Suprapubic skin (tissue), 4 donors: ENCODE measurements at places on chromosomes 16 and 17. TPM values are rescaled to one million over a fixed set of nuclear protein-coding genes. Genes with fewer than 3 reads are reported as not detected.

Gene SPN
- total RNA-seq, result 6.3 TPM

Gene UTS2R
- total RNA-seq, result not detected

Gene CA4
- not detected for total RNA-seq

DNA sequence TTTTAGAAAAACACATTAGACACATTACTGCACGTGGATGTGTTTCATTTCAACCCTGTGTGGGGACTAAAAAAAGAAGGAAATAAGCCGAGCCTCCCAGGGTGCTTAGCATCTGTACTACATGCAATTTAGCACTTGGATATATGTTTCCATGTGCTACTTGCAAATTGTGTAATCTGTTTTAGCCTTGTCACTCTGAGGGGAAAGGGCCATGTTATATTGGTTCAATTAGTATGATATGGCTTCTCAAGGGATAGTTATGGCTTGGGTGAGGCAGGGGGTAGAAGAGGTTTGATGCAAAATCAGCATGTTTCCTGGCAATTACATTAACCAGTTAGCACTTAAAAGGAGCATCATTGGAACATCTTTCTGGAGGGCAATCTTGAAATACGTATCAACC, 353.5 kb upstream of the GOT2 start:
- no peak for DNase-seq

GRCh38 chr17:80422981-80423380, 8.0 kb downstream of the ENDOV start:
- no peak for DNase-seq

- no peak for DNase-seq
Measured at GRCh38 chr17:1773696-1774181, 11.9 kb downstream of the SERPINF1 start.
